Activated CD4-positive, alpha-beta T cell treated with anti-CD3 and anti-CD28 coated beads, Interleukin-2, Interleukin-6, amounts not matched to agents 100 ng/mL and 50 ng/mL, durations not matched to agents 16 hours and 8 hours (primary cell): ENCODE measurements at places on chromosomes 3 and 15.

- no peak for DNase-seq
These were observed 64.2 kb upstream of the SLCO2A1 start for GRCh38 chr3:134093956-134094355.

- no peak for DNase-seq
These were observed 44.3 kb downstream of the U2SURP start for GRCh38 chr3:143045639-143046038.

GRCh38 chr3:138629526-138629925 lies 21.0 kb downstream of the FAIM start:
- DNase-seq: no peak

GRCh38 chr3:105837947-105838346 lies 30.9 kb downstream of the CBLB start:
- DNase-seq: no peak

GRCh38 chr15:44011238-44011854 lies 183.7 kb downstream of the FRMD5 start:
- DNase-seq: no peak

- no peak for DNase-seq
These were observed 14.9 kb downstream of the TMEM43 start for GRCh38 chr3:14139771-14140170.

GRCh38 chr15:62299541-62299940 lies 134.5 kb upstream of the C2CD4B start:
- DNase-seq: no peak

DNA sequence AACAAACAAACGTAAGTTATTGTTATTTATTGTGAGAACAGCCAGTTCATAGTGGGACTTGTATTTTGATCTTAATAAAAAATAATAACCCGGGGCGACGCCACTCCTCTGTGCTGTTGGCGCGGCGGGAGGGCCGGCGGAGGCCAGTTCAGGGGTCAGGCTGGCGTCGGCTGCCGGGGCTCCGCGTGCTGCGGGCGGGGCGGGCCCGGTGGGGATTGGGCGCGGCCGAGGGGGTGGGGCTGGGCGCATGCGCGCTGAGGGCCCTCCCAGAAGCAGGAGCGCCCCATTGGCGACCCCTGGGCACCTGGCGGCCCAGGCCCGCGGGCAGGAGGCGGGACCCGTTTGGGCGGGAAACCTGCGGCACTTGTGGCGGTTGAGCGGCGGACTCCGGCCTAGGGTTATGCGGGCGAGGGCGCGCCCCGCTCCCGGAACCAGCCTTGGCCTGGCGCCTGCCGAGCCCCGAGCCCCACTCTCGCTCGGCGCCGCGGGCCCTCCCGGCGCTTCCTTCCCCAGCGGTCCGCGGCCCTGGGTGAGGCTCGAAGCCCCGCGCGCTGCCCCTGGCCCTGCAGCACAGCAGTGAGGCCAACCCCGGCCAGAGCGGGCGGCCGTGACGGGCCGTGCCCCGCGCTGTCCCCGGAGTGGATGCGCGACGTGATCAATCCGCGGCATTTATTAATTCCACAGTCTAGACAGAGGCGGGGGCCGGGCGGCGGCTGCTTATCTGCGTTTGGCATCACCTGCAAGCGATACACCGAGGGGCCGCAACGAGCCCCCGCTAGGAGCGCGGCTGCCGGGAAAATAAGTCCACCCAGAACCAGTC lies 6.0 kb downstream of the ISL2 start:
- no peak for DNase-seq

DNA sequence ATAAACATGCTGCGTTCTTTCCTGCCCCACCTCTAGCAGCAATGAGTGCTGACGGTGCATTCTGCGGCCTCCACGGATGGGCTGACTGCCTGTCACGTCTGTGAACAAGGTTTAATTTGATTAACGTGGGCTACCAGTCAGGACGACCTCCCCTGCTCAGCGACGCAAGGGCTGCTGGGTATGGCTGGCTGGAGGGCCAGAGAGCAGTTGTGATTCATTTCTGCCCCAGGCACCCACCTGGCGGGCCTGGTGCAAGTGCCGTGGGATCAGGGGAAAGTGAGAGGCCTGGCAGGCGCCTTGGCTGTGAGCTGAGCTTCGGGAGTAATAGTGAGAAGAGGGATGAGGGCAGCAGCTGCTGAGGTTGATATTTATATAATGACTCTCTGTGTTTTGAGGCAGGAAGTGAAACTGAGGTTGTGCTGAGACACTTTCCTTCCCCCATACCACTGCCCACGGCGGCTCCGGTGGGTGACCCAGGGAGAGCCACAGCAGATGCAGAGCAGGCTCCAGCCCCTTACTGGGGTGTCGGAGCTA lies 190.4 kb upstream of the BCL6 start:
- DNase-seq: peak; percentile 81

DNA sequence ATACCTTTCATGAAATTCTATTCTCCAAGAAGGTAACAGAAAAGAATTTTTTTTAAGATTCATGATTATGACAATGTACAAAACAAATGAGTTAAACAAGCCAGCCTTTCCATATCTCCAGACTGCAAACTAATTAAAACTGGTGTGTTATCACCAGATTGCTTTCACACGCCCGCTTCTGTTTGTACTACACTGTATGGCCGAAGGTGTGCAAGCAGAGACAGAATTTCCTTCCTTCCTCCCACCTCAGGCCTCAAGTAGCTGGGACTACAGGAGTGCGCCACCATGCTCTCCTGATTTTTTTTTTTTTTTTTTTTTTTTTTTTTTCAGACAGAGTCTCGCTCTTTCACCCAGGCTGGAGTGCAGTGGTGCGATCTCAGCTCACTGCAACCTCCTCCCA lies 400.4 kb downstream of the MAGI1 start:
- no peak for DNase-seq

DNA sequence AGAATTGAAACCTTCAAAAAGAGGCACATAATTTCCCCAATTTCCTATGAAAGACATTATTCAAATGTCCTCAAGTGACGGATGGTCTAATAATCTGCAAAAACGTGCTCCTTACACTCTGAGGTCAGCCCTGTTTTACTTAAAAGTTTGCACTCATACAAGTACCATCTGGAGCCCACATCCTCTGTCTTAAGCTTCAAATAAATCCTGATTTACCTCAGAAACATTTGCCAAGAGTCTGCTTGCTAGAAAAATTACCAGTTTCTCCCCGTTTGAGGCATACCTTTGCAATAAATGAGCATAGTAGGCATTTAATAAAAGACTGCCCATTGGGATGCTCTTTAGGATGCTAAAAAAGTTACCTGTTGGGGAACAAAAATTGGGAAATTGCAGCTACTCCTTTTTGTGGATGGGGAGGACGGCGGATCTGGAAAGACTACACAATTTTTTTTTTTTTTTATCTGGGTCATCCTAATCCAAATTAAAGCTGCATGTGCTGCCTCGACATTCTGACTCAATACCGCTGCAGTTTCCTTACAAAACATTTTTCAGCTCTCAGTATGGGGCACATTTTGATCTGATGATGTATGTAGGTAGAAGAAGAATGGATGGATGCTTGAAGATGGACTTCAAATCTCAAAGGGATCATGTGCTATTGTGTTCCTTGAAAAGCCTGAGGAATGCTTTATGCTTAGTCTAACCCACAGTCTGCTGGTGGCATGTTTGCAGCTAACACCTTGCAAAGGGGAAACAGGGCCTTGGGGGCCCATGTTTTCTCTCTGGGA lies 233.7 kb upstream of the ADAMTS9 start:
- DNase-seq: no peak

DNA sequence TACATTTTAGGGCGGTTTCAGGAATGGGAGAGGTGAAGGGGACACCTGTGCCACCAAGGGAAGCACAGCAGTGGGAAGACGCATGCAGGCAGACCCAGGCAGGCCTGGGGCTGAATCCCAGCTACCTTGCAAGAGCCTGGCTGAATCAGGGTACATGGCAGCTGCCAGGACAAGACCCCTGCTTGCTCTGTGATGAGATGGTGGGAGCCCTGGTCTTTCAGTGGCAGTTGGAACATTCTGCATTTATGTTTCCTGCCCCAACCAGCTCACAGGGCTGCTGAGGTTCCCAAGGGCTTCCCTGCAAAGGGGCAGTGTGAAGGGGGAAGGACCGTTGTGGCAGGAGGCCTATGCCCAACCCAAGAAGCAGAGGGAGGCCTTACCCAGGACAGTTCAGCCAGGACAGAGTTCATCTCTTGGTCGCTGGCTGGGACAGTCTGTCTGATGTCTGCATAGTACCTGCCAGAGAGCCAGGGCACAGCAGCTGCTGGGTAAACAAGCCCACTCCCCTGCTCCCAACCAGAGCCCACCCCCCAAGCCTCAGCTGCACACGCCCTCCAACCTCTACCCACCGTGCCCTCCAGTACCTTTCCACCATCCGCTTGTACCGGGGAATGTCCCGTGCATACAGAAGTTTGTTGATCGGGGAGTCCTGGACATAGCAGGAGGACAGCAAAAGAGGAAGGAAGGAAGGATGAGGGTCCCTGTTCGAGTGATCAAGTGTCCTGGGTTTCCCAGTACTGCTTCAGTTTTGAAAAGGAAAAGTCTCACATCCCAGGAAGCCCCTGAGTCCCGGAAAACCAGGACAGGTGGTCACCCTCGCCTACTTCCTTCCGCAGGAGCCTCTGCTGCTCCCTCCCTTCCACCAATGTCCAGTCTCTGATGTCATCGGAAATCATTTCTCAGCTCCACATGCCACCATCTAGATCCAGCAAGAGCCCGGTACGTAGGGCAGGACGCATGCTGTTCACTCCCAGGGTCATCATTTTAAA lies 23.1 kb downstream of the PLXNB1 start:
- DNase-seq: no peak

GRCh38 chr15:89023311-89023961 lies 64.8 kb upstream of the ABHD2 start:
- no peak for DNase-seq

DNA sequence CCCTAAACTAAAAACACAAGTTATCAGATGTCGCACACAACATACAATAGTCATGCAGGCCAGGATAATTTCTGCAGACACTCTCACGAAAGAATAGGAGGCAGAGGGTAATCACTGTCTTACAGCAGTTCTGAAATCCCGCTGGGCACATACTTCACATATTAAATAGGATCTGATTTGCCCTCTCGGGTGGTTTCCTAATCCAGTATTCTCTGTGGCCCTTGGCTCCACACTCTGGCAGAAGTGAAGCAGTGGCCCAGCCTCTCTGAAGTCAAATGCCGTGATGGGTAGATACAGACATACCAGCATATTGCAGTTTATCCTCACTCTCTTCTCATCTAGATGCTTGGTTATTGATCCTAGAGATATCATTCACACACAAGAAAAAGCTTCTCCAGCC lies 19.0 kb downstream of the GADL1 start:
- no peak for DNase-seq
